ENCODE measurements at places on chromosomes 12 and 14. TPM values are rescaled to one million over a fixed set of nuclear protein-coding genes. Genes with fewer than 3 reads are reported as not detected.
A peak's percentile ranks its signal among the peaks of the same experiment; 100 is the strongest.

FOXG1 gene
- total RNA-seq, result not detected

GRCh38 chr12:88451205-88451604 lies 129.1 kb downstream of the KITLG start:
- DNase-seq, result no peak

GLIPR1L1 gene
- not detected for total RNA-seq

PIK3C2G gene
- total RNA-seq, result not detected

DNA sequence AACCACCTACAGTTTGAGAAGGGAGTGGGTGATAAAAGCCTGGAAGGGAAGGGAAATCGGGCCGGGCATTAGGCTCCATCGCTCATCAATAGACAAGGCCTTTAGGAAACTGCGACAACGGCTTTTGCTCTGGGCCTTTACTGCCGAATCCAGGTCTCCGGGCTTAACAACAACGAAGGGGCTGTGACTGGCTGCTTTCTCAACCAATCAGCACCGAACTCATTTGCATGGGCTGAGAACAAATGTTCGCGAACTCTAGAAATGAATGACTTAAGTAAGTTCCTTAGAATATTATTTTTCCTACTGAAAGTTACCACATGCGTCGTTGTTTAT lies 261 bp upstream of the RNU7-1 start:
- DNase-seq, result peak; percentile 93

DNA sequence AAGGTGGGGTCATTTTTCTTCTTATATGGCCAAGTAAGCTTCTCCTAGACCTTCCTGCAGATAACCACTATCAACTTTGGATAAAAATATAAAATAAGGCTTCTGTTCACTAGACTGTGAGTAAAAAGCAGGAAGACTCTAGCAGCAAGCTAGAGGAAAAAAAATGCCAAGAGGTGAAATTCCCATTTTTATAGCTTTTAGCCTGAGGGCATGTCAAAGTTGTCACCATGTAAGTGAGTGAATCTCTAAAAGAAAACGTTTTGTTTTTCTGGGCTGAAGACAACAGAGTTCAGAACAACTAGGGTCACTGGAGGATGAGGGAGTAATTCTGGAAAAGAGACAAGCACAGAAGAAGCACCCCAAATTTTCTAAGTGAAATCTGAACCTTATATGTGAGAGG lies 143.9 kb upstream of the DIO3 start:
- DNase-seq, result no peak

Data from renal cortical epithelial cell (primary cell).